ENCODE measurements at places on chromosomes 12 and 14.

DNA sequence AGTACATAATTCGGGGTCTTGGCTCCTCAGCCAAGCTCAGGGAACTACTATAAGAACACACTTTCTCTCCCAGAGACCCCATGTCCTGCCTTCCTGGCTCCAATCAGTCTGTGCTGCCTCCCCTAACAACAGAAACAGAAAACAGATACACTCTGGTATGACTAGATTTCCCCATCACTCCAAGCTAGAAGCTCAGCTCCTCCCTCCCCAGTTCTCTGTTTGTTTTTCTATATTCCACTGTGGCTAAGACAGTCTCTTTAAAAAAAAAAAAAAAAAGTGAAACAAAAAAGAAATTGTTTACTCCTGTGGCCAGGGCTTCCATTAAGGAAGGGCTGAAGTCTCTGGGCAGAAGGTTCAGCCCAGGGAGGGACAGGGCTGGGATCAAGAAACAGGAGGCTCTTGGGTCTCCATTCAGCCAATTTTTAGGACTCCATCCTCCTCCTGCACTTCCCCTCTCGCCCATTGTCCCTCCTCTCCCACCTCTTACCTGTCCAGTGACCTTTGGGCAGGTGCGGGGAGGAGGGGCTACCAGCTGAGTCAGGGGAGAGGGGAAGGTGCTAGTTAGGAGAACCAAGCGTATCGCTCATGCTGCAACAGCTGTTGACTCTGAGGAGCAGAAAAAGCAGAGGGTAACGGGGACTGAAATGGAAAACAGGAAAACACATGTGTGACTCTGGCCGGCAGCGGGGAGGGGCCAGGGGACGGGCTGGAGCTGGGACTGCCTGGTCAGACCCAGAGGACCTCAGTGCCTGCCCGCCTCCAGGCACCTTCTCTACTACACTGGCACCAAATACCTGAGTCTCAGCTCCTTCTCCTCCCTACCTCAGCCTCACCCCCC, 4.1 kb upstream of the SLC7A7 start:
- no peak for DNase-seq

DNA sequence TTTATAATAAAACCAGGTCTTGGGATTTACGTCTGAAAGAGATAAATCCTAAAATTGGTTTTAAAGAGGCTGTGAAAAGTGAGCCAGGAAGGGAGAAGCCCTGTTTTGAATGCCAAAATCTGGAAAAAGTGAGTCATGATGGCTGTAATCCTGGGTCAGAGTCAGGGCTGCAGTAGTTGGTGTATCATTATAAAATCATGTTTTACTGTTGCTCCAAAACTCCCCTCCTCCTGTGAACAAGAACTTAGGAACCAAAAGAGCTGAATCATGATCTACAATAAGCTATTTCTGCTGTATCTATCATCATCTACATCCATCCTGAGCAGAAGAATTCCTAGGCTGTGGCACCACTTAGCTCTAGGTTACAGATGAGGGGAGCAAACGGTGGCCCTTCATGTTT, 79.3 kb downstream of the LMO3 start:
- DNase-seq, result no peak

- no peak for DNase-seq
These were observed 9.6 kb downstream of the SUSD6 start for GRCh38 chr14:69620981-69621380.

DNA sequence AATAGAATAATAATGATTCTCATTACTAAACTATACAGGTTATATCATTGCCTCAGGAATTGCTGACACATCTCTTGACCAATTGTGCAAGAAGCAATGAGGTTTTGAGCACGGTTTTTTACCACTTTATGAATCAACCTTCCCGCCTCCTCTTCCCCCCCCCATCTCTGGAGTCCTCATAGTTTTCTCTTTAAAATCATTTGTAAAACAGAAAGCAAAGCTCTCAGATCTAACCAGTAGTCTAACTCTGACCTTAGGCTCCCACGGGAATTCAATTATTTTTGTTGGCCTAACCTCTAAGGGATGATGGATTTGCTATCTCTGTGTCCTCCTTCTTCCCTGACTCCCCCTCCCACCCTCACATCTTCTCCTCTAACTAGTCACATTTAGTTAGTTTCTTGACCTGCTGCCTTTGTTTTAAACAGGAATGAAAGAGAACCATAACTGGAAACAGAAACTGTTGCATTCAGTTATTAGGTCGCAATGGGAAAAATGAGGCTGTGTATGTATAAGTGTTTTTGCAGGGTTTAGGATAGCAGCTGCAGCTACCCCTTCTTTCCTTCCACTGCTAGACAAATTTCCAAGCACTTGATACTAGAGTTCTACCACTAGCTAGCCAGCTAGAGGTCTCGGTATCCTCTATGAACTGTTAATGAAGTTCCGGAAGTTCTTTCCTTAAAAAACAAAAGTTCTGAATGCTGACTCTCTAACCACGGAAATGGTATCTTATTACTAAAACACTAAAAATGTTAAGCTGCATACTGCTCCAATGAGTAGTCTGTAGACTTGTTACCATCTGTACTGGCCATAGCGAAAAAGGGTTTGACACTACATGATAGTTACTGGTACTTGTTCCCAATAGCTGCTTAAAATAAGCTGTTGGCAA, 65.4 kb downstream of the TAOK3 start:
- DNase-seq, result peak; percentile 25

GRCh38 chr14:55819610-55820304, 239.8 kb downstream of the KTN1 start:
- DNase-seq, result no peak

GRCh38 chr12:97940629-97941028, 478.0 kb downstream of the RMST start:
- DNase-seq, result no peak

GRCh38 chr12:66768293-66768692, 89.4 kb upstream of the GRIP1 start:
- DNase-seq, result no peak

DNA sequence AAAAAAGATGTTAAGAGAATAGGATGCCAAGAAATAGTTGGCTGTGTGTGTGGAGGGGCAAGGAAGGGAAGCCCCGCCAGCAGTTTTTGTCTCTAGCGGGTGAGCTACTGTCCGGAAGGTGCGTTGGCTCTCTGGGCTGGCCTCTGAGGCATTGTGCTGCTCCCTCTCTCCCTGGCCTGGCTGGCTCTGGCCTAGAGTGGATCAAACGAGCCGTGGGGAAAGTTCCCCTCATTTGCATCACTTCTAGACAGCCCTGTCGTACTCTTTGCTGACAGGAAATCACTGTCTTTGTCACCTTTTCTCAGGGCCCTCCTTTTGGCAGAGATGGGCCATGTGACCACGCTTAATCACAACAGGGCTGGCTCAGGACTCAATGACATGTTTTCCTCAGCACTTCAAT, 236.1 kb upstream of the NPAS3 start:
- no peak for DNase-seq

GRCh38 chr12:30100741-30101140, 317.0 kb upstream of the TMTC1 start:
- no peak for DNase-seq

Measured in activated T-cell treated with anti-CD3 and anti-CD28 coated beads for 4 hours (primary cell).